ENCODE measurements at places on chromosomes 2 and 18.
A peak's percentile ranks its signal among the peaks of the same experiment; 100 is the strongest.

DNA sequence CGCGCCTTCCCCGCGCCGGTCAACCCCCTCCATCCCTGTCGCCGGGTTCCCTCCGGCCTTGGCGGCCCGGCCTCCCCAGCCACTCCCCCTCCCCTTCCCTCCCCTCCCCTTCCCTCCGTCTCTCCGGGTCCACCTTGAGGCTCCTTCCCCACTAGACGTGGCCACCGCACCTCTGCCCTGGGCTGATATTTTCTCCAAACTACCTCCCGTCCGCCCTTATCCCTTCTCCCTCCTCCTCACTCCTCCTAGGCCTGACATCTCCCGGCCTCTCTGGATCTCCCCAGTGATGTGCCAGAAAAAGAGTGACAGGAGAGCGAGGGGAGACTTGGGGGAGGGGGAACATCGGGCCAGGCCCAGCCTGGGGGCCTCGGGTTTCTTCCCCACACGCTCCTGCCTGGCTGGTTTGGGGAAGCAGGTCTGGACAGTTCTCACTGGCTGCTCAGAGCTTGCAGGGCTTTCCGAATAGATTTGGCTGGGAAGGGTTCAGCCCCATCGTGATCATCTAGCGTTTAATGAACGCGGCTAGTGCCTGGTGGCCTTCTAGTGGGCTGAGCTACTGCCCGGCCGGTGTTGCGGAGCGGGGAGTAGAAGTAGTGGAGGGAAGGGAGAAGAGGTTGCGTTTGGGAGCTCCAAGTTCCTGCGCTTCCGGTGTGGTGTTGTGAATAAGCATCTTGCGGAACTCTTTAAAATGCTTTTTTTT lies 641 bp downstream of the MAPRE3 start:
- no peak for DNase-seq

DNA sequence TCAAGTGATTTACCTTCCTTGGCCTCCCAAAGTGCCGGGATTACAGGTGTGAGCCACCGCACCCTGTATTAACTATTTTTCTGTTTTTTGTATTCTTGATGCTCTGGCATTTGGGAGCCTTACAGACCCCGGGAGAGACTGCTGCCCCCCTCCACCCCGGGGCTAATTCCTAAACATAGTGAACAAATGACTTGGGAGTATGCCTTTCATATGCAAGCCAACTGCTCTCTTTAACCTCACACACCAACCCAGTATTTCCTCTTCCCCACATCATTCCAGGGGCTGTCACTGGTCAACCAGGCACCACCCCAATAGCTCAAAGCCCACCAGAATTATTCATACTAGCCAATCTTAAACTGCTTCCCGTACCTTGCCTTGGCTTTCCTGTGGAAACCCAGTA lies 79.7 kb downstream of the PDK1 start:
- DNase-seq: no peak

DNA sequence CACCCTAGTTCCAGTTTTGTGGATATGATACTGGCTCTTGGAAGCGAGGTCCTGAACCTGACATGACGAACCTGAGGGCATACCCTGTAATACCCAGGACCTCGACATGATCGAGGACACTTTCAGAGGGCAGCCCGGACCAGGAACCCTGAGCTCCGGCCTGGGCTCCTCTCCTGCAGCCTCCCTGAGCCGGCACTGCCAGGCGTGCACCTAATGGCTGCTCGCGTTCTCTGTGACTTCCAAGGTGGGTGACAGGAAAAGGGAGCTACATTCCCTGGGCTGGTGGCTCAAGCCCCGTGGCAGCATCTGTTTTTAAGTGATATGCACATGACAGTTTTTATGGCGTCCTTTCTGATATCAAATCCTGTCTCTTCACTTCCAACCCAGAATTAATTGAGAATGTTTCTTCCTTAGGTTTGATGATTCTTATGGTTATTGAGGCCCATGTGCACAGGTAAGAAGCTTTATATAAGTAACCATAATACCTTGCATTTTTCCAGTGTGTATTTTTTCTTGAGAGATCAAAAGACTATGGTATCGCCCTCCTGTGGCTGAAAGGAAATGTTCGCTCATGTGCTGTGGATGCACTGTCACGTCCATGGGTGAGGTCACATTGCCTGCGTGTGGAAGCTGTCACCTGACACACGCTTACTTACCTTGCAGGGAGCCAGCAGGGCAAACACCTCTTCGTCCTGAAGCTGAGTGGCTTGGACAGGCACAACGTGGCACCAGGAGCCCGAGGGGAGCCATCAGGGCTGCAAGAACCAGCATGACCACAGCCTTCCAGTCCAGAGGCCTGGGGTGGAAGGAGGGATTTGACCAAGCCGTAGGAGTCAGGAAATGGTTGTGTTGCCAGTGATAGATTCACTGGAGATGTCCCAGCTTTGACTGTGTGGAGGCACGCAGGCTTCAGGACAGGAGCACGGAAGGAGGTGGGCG lies 367.4 kb upstream of the MYT1L start:
- DNase-seq: no peak

- DNase-seq: no peak
Measured at GRCh38 chr2:136530146-136530545, 235.2 kb upstream of the THSD7B start.

GRCh38 chr2:118806797-118807667 lies 40.4 kb downstream of the EN1 start:
- no peak for DNase-seq

- DNase-seq: no peak
Measured at GRCh38 chr2:189542145-189542882, 38.3 kb downstream of the SLC40A1 start.

DNA sequence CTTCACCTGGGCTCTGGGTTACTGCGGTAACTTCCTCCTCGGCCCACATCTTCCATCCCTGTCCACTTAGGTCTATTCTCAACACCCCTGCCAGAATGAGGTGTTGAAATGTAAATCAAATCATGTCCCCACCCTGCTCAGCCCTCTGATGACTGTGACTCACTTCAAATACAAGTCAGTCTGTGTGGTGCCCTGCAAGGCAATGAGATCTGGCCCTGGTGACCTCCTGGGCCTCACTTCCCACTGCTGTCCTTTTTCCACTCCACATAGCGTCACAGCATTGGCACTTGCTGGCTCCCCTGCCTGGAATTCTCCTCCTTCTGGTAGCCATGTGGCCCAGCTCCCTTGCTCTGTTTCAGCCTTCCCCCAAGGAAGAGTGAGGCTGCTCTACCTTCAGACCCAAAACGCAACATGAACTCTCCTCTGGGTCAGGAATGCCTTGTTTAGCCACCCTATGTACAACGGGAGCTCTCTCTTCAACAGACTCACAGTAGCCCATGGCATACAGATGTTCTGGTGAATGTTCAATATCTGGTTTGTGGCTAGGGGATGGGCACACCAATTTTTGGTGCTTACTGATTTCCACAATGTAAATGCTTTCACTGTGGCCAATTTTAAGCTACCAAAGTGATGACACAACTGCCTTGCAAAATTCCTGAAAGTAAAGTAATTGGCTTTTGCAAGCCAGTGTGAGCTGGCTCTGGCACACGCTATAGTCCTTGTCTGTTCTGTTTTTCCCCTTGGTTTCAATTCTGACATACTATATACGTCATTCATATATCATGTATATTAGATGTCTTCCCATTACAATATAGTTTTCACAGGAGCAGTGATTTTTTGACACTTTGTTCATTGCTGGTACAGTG lies 550.3 kb upstream of the HS6ST1 start:
- no peak for DNase-seq

- DNase-seq: no peak
Measured at GRCh38 chr2:26011990-26012856, 21.7 kb upstream of the RAB10 start.

- DNase-seq: no peak
Measured at GRCh38 chr2:43057026-43057741, 169.2 kb downstream of the ZFP36L2 start.

DNA sequence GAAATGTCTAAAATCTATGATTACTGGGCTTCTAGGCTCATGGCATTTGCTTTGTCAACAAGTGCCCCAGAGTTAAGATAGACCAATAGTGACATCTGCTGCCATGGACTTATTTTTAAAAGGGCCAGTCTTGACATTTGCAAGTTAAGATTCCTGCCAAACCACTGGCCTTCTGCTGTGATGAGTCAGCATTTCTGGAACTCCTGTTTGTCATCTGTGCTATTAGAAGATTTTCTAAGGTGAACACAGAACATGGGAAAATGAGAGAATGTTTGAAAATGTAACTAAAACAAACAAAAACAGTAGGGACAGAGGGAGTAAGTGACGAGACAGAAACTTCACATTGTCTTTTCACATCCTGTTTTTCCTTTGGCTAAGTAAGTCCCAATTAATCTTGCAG lies 93.7 kb upstream of the WDR75 start:
- peak; percentile 96 for DNase-seq

DNA sequence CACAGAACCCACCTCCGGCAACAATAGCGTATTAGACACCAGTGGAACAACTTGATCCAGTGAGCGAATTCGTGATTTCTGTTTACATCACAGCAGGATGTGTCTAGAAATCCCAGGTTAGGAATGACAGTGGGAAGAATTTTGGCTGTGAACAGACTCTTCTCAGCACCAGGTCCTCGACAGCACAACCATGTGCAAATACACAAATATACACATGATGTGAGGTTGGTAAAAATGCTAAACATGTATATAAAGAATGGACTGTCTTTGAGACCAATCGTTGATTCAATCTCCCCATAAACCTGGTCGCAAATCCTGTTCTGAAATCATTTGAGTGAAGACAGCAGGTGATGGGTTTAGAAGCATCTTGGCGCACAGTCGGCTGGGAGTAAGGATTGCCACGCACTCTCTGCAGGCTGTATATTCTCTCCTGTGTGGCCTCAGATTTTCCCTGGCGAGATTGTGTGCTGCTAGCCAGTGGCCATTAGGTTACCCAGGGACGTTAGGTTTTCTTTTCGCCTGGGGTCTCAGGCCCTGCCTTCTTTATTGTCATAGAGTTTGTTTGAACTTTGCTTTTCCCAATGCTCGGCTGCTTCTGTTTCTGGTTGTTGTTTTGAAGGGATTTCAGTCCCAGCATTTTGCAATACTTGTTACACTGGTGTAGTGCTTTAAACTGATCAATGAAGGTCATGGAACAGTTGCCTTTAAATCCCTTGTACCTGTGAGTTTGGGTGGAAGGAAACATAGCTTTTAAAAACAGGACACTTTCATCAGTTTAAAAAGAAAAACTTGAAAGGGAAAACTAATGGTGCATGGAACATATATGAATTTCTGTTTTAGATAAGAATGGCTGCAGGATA lies 147.3 kb downstream of the ALPK2 start:
- DNase-seq: no peak

- no peak for DNase-seq
Measured at GRCh38 chr2:231159306-231159705, 34.5 kb upstream of the HTR2B start.

DNA sequence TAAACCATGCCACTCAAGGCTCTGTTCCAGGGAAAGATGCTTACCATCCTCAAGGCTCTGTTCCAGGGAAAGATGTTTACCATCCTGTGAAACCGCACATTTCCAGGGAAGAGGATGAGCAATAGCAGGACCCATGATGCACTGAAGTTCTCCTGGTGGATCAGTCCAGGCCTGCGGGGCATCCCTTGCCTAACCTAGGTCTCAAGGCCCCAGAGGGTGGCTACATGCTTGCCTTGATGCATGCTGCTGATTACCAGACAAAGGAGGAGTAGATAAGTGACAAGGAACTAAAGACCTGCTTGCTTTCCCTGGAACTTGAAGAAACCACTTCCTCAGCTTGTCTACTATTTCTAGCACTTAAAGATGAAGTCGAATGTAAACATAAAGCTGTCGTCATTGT lies 111.0 kb upstream of the LINC00305 start:
- DNase-seq: no peak

GRCh38 chr2:56582570-56582969 lies 398.8 kb downstream of the CCDC85A start:
- no peak for DNase-seq

DNA sequence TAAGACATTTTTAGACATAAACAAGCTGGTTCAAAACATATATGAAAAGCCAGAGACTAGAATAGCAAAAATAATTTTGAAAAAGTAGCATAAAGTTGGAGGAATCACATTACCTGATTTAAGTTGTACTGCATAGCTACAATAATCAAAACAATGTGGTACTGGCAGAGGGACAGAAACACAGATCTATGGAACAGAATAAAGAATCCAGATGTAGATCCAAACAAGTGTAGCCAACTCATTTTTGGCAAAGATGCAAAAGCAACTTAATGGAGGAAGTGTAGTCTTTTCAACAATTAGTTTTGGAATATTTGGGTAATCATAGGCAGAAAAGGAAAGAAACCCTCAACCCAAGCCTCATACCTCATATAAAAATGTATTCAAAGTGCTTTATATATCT lies 278.7 kb upstream of the ZNF521 start:
- no peak for DNase-seq

DNA sequence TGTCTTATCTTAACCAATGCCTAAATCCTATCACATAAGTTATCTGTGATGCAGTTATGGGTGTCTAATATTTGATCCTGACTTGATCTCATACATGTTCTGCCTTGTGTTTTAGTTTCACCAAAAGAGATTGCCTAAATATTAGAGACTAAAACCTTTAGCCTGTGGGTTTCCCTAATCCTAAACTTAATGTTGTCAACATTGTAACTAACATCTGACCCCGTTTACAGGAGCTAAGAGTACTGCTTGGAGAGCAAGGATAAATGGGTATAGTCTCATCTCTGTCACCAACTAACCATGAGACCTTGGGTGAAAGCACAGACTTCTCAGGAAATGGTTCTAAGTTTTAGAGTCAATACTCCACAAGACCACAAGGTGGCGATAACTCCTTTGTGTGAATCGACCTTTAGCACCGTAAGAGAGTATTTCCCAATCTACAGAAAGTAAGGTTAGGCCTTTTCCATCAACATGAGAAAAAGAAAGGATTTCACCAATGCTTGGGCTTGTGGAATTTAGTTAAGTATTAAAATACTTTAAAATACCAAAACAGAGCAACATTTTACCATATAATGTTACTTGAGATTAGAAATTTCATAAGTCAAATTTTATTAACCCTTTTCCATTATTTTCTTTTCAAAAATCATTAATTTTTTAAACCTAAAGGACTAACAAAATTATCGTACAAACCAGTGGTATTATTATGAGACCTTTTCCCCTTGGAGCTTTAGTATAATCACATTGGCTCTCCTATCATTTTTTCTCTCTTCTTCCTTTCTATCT lies 60.5 kb downstream of the G6PC2 start:
- DNase-seq: peak; percentile 48

GRCh38 chr2:198167346-198167745 lies 363.0 kb downstream of the PLCL1 start:
- DNase-seq: no peak

GRCh38 chr2:204494681-204495080 lies 50.6 kb upstream of the PARD3B start:
- DNase-seq: no peak

DNA sequence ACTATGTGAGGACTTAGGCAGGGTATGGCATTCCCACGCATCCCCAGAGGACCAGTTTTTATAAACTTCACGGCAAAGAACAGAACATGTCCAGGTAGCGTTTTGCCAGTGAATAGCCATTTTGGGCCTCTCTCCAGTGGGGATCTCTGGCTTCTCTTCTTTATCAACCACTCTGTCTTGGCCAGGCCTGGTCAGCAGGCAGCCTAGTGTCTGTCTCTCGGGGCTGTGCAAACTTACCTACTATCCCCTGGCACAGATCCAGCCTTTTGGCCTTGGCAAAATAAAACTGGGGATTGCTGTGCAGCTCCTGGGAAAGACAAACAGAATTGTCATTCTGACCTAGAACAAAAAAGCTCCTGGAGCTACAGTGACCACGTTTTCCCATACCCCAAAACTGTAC lies 14.5 kb downstream of the CAPN14 start:
- DNase-seq: no peak

All from skeletal muscle cell (primary cell).